RCC 7860 (cell line): ENCODE measurements at places on chromosomes 13 and 19.

- DNase-seq: no peak
Observed at GRCh38 chr13:78299832-78300623, 303.3 kb downstream of the POU4F1 start.

DNA sequence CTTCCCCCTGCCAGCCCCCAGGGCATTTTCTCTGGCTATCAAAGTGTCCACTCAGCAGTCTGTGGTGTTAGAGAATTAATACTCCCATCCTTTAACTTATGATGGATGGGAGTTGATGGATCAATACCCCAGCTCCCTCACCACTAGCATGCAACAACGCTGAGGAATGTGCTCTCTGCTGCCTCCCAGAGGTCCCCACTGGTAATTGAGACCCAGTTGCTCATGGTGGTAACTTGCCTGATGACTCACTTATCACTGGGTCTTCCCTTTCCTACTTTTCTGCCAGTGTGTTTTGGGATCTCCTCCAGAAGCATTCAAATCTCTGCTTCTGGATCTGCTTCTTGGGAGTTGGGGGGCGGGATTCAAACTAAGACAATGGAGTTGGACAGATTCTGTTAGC lies 20.3 kb upstream of the CACNA1A start:
- DNase-seq: no peak

DNA sequence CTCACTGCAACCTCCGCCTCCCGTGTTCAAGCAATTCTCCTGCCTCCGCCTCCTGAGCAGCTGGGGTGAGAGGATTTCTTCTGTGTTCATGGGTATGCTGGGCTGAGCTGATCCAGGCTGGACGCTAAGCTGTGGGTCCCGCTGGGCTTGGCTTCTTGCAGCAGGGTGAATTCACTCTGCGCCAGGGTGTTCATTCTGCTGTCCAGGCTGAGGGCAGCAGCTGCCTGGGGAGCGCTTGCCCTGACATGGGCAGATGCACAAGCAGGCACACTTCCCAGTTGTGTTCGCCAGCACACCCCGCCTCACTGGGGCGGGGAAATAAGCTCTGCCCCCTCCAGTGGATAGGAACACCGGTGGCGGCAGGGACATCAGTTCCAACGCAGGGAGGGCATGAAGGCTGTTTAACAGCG lies 7.3 kb upstream of the INAFM1 start:
- no peak for DNase-seq

DNA sequence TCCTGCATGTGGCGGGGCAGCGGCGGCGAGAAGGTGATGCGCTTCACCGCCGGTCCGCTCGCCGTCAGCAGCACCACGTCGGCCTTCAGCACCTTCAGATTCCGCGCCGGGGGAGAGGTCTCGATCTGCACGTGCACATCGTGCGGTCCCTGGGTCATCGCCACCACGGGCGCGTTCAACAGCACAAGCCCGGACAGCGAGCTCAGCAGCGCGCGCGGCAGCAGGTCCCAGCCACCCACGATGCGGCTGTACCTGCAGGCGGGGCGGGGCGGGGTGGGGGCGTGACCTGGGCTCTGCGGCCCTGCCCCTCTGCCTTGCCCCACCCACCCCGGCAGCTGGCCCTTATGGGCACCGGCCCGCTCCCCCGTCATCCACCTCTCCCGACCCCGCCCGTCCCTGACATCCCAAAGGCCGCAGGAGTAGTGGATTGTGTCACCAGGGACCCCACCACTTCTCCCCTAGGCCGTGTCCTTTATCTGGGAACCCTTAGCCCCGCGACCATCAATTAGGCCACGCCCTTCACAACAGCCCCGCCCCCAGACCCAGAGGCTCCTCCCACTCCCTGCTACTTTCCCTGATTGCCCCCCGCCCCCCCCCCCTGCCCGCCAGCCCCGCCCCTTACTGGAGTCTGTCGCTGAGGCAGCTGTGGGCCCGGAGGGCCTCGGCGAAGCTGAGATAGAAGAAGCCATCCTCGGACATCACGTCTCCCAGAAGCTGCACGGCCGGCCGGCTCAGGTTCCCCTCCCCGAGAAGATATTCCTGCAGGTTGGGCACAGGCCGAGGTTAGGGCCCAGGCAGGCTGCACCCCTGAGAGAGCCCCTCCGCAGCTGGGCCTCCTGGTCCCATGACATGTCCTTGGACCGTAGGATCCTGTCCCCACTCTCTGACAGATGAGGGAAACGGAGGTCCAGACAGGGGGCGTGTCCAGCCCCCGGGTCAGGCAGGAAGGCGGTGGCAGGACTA lies 6.1 kb downstream of the IL4I1 start:
- no peak for DNase-seq

GRCh38 chr13:114258589-114258988 lies 22.8 kb upstream of the UPF3A start:
- no peak for DNase-seq

GRCh38 chr13:49499889-49500660 lies 4.3 kb downstream of the PHF11 start:
- no peak for DNase-seq

DNA sequence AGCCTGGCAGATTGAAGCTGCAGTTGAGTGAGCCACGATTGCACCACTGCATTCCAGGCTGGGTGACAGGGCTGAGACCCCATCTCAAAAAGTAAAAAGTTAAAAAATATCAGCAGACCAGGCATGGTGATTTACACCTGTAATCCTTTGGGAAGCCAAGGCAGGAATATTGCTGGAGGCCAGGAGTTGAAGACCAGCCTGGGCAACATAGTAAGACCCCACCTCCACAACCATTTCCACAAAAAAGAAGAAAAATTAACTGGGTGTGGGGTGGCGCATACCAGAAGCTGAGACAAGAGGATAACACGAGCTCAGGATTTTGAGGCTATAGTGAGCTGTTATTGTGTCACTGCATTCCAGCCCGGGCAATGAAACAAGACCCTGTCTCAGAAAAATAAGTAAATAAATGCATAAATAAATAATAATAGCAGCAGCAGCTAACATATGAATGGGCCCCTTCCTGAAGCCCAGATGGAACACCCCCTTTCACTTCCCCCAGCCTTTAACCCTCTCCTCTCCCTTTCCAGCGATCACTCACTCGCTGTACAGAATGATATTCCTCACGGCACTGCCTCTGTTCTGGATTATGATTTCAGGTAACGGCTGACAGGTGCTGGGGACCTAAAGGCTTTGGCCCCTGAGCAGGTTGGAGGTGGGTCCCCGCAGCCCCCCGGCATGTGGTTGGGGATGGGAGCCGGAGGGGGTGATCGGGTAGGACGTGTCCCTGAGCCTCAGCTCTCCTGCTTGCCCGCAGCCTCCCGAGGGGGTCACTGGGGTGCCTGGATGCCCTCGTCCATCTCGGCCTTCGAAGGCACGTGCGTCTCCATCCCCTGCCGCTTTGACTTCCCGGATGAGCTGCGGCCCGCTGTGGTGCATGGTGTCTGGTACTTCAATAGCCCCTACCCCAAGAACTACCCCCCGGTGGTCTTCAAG lies 3.2 kb downstream of the MAG start:
- no peak for DNase-seq

DNA sequence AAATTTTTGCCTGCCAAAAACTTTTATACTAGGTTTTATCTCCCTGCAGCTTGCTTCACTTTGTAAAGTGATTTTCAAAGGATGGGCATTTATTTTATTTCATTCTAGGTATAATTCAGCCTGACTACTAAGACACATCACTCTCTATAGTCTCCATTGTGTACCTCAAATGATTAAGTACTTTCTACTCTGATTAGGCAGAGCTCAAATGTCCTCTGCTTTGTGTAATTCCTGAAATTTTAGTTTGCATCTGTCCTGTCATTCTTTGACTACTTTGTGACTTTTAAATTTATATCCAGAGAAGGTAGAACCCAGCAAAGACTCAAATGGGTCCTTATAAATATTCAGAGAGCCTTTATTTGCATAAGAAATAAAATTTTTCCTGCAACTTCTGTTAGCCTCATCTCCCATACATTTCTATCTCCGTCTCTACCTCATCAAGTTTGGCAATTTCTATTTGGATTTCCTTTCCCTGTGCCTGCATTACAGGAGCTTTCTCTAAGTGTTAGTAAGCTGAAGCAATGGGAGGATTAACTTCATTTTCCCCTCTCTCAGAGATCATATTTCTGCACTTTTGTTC lies 1038.0 kb upstream of the ATXN8OS start:
- DNase-seq: no peak

DNA sequence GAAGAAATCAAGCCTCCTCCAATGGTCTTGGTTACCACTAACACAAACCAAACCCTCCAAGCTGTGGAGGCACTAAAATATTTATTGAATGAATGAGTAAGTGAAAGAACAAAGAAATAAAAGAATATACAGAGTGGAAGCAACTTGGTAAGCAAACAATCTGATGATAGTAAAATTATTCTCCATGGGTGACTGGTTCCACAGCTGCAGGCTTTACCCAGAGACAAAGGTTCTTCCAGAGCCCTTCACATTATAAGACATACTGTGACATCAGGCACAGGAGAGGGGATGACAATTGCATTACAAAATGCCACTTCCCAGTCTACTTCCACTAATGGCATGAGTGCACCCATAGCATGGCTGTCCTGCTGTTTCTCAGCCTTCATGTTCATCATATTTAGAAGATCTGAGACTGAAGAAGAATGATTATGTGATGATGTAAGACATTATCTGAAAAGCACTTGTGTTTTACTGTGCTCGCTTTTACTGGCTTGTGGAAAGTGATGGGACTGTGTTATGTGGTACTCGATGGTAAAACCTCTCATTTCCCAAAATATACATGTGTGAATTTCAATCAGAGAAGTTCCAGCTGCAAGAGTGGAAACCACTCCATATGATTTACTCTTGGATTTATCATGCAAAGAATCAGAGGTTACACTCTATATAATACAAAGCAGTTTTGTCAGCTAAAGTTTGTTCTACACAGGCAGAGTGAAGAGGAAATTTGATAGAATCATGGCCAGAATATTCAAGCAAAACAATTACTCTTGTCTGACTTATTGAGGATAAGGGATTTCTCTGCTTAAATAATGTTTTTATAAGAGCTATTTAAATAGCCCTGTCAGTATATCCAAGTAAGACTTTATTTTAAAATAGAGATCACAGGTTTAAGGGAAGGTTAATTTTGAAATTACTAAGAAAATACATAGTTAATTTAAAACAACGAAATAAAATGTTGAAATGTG lies 220.2 kb upstream of the NBEA start:
- no peak for DNase-seq

DNA sequence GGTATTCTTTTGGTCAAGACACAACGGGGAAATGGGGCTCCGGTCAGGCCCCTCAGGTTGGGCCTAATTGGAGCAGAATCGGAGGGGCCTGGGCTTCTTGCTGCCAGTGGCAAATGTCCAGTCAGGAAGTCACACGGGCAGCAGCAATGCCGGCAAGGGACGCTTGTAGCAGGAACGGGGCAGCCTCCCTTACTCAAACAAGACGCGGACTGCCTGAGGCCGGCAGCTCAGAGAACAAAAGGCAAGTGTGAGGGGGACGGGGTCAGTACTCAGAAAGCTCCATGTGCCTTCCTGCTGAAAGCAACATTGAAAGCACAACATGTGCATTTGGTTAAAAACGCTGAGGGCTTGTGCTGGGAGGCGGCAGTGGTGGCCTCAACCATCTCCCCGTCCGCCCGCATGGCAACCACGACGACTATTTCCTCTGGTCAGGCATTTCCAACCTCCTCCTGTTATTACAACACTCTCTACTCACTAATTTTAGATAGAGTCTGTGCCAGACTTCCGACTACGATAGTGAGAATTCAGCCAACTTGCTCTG lies 20.5 kb upstream of the RASA3 start:
- no peak for DNase-seq

DNA sequence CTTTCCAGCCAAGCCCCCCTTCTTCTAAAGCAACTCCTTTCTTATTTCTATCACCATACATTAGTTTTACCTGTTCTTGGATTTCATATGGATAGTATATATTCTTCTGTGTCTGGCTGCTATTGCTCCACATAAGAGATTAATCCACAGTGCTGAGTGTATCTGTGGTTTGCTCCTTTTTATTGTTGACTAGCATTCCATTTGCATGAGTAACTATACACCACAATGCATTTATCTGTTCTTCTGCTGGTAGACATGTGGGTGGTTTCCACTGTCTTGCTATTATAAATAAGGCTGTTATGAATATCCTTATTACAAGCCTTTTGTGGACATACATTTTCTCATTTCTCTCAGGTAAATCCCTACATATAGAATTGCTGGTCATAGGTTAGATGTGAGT lies 138.2 kb downstream of the SLC7A1 start:
- DNase-seq: peak; percentile 71

- no peak for DNase-seq
Observed at GRCh38 chr13:20664351-20664750, 39.1 kb upstream of the IL17D start.

DNA sequence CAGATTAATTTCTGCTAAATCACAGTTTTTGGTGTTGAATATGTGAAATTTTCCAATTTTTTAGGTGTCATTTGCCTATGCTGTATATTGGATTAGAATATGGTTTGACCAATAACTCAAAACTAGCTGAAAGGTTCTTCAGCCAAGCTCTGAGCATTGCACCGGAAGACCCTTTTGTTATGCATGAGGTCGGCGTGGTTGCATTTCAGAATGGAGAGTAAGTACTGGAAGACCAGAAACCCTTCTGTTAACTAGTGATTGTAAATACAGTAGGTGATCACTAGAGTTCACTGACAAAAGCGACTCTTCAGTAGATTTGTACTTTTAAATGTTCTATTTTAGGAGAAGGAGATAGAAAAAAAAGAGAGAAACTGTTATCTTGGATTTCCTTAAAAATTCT lies 22.3 kb downstream of the CDC16 start:
- no peak for DNase-seq

DNA sequence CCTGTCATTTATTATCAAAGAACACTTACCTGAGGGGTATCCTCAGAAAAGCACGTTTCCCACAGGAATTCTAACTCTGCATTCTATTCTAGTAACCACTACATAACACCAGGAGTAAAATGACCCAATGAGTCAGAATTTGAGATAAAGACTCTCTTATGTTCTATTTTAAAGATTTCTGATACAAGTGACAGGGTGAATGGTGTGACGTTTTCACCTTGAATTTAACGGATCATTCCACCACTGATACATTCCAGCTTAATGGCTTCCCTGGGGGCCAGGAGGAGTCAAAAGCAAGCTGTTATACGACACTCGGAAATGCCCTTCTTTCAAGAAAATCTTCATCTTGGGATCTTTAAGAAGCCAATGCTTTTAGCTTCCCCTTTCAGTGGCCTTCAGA lies 55.2 kb downstream of the SLC7A1 start:
- DNase-seq: no peak
